CD8-positive, alpha-beta T cell (primary cell): ENCODE measurements at places on chromosomes 5 and 9.

- no peak for DNase-seq
Observed at GRCh38 chr9:132942541-132943182, 1.8 kb downstream of the TSC1 start.

DNA sequence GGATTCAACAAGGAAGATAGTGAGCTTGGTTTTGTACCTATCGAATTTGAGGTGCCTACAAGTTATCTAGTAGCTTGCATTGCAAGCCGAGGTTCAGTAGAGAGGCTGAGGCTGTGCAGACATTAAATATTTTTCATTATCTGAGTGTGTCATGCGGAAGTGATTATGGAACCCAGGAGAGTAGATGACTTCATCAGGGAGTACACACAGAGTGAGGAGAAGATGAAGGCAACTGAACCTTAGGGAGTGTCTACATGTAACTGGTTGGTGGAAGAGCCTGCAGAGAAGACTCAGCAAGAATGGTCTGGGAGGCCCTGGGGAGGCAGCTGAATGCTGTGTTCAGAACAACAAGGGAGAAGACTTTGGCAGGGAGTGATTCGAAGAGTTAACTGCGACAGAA lies 393.9 kb downstream of the ARHGEF28 start:
- no peak for DNase-seq

- DNase-seq = no peak
Observed at GRCh38 chr5:5480481-5481111, 58.1 kb downstream of the ICE1 start.

DNA sequence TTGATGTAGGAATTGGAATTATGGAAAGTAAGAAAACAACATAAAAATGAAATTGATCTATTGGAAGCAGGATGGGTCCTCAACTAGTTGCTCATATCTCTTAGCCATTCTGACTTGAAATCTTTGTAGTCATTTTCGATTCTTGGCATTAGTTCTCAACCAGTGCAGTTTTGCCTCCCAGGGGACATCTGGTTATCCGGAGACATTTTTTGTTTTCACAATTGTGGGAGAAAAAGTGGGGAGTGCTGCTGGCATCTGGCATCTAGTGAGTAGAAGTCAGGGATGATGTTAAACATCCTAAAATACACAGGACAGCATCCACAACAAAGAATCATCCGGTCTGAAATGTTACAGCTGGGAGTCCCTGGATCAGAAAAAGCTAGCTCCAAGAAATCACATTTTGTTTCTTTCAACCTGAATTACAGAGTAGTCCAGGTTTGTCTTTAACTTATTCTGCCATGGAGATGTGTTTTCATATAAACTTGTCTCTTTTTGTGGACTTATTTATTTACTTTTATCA lies 74.9 kb downstream of the FBXL7 start:
- DNase-seq = no peak

- no peak for DNase-seq
Observed at GRCh38 chr5:37882636-37883035, 42.8 kb upstream of the GDNF start.

DNA sequence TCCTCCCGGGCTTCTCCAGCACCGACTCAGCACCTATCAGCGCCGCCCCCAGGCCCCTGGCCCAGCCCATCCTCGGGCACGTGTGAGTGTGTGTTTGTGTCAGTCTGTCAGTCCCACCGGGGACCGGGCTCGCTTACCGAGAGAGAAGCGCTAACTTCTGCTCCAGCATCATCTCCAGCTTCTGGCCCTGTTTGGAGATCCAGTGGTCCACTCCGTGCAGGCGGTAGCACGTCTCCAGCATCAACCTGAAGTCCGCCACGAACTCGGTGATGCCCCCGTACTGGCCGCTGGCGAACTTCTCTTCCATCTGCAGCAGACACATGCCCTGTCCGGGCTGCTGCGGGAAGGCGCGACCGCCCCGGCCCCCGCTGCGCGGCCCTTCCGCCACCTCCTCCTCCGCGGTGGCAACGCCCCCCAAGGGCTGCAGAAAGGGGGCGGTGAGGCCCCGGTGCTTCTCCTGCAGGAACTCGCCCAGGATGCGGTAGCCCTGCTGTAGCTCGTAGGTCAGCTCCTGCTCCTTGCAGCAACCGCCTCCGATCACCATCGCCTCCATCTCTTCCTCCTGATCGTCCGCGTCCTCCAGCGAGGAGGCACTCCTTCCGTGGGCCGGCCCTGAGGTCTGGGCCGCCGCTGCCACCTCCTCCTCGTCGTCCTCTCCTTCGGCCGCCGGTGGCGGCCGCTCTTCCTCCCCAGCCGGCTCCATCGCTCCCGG lies 8.2 kb downstream of the RANBP6 start:
- DNase-seq = peak; percentile 93

DNA sequence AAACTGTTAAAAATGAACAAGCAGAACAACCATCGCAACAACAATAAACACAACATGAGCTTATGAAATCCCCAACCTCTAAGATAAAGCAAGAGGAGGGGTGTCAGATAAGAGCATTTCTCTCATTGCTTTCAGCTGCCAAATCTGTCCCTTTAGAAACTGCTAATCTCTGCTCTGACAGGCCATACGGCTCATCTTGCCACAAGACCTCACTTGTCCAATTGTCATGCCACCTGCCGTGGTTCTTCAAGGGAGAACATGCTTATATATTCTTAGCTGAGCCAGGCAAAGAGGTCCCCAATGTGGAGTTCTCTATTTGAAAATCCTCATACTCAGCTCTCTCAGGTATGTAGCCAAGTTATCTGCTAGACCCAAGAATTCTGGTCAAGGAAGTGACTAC lies 405.0 kb upstream of the TNC start:
- no peak for DNase-seq

- DNase-seq = no peak
Observed at GRCh38 chr9:131252120-131252519, 24.2 kb downstream of the FAM78A start.

DNA sequence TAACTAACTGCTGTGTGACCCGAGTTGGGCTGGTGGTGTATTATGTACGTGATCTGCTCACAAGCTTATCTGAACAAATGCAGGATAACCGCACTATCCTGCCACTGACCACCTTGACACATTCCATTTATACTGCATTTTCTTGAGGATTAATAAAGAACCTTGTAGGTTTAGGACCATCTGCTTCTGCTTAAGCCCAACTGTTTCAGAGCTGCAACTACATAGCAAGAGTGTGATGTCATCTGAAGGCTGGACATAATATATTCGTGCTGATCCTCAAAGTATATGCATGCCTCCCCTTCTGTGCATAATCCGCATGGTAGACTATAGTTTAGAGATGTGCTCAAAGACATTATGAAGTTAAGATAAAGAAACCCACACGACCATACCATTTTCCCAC lies 435.9 kb downstream of the BNC2 start:
- no peak for DNase-seq

- no peak for DNase-seq
Observed at GRCh38 chr5:61587125-61587524, 255.1 kb downstream of the ZSWIM6 start.

DNA sequence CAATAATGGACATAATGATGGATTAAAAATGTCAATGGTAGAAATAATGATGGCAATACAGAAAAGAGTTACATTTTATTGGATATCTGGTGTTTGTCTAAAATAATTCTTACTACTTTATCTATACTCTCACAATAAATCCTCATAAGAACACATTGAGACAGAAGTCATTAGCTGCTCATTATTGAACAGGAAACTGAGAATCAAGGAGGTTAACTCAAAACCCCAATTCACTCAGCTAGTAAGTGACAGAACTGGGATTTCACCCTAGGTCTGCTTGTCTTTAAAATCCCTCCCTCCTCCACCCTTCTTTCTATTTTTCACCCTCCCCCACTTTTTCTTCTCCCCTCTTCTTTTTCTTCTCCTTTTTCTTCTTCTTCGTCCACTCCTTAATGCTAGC lies 285.8 kb upstream of the TNC start:
- DNase-seq = no peak
